ENCODE measurements at places on chromosomes 2 and 18.
A peak's percentile ranks its signal among the peaks of the same experiment; 100 is the strongest.

DNA sequence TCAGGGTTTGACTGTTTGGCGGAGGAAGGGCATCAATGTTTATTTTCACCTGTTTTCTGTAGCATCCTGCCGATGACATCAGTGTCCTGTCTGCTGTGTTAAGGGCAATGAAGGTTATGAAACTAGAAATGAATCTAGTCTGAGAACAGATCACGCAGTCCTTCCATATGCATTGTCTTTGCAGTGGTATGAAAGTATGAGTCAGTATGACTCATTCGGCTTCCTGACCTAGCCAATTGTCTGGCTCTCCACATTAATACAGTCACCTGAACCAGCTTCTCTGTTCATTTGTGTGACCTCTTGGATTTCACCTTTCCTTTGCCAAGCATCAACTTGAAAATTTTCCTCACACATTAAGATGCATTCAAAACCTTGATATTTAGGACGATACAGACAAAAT is 353.8 kb downstream of the RND3 start:
- DNase-seq, result no peak

DNA sequence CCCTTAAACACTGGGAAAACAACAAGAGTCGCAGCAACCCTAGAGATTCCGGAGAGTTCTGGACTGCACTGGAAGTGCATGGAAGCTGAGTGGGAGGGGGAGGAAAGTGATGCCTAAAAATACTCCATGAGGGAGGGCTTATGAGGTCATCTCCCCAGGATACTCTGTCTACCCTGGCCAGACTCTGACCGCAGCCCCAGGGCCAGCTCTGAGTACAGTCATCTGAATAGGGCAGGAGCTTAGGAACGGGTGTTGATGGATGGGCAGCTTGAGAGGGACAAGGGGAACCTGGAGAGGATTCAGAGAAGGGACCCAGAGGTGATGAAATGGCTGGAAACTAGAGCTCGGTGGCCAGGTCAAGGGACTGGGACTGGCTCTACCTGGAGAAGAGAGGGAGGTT is 79.3 kb upstream of the IGFBP5 start:
- peak; percentile 84 for DNase-seq

GRCh38 chr2:47003641-47004427 is 88.2 kb upstream of the MCFD2 start:
- no peak for DNase-seq

DNA sequence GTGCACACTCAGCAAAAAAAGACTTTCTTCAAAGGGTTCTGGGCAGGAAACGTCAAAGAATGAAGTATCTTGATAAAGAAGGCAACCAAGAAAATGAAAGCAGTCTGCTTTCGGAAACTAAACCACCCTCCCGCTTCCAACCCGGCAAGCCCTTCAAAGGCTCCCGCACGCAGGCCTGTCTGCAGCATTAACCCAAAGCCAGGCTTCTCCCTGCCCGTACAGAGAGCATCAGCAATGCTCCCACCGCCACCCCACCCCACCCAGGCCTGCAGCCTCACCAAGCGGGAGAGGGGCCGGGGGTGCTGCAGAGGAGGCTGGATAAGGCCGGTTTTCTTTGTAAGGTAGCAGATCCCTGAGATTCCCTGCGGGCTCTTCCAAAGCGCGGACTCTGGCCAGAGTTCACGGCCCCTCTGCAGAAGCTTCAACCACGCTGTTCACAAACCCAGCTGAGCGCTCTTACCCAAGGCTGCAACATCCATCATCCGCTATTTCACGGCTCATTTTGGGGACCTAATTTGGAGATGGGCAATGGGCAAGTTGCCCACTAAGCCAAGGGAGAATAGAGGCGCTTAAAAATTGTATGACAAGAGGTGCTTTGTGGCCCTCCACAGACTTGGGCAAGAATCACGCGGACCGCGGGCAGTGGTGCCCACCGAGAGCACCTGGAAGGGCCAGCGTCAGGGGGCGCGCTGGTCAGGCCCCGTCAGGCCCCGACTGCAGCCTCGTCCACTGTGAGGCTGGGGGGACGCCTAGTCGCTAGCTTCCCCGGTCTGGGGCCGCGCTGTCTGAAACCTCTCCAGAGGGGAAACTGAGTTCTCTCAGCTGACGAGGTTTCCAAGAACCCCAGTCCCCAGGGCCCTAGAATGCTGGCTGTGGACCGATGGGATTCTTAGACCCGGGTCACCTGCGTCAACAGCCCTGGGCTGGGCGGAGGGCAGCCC is 225.4 kb upstream of the ID2 start:
- peak; percentile 65 for DNase-seq

DNA sequence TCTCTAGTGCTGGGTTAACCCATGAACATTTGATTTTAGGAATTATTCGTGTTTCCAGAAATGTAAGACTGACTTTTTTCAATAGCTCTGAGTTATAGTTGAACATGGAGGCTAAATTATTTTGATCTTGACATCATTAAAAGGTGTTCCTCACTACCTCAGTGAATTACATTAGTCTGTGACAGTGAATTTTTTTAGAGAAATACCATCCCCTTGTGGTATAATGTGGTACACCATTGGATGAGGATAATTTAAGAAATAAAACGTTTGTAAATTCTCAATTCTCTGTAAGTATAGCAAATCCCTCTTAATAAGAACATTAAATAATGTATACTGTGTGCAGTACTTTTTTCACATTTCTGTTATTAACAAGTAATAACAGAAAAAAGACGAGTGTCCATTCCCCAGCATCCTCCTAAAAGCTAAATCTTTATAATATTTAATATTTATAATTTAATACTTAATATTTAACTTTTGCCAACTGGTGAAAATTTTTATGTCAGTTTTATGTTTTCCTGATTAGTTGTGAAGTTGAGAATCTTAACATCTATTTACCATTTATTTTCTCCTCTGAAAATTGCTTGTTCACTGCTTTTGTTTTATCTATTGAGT is 70.3 kb upstream of the CWC22 start:
- DNase-seq, result no peak

DNA sequence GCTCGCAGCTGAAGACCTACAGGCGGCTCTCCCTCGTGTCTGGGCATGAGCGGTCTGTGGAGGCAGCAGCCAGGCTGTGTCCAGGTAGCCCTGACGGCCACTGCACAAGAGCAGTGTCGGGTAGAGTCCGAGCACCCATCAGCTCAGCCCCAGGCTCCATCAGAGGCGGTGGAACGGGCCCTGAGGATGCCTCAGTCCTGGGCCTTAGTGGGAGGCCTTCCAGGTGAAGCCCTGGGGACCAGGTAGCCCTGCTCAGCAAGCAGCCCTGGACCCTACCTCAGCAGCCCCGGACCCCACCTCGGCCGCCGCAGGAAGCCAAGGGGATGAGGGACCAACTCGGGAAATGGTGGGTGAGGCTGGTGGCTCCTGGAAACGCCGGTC is 21.3 kb upstream of the KLF11 start:
- DNase-seq, result peak; percentile 39

GRCh38 chr18:48003426-48004349 is 73.2 kb upstream of the SMAD2 start:
- DNase-seq, result no peak

Measured in Right ventricle myocardium inferior (tissue), 1 donor.